ENCODE measurements at places on chromosomes 2 and 18.

GRCh38 chr2:233163486-233164103 lies 87.9 kb upstream of the ATG16L1 start:
- no peak for DNase-seq

GRCh38 chr18:51915176-51915575 lies 424.8 kb upstream of the DCC start:
- DNase-seq = no peak

- no peak for DNase-seq
These were observed 31.3 kb downstream of the SPEG start for GRCh38 chr2:219465659-219466561.

DNA sequence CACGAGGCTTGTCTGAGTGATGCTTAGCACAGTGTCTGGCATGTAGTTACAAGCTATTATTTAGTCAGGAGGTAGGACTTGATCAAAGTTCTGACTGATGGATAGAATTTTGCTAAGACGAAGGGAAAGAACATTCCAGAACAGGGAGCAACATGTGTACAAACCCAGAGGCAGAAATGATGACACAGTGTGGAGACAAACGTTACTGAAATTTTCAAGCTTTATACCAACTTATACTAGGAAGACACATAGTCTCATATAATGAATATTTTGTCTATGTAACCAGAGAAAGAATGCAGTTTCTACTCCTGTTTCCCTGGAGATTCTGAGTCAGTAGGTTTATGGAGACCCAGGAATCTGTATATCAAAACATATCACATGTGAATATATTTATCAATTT lies 123.4 kb downstream of the FAM124B start:
- DNase-seq = no peak

GRCh38 chr18:11955239-11956029 lies 25.9 kb upstream of the IMPA2 start:
- DNase-seq = no peak

GRCh38 chr2:195898505-195899191 lies 170.0 kb downstream of the DNAH7 start:
- DNase-seq = no peak

- DNase-seq = no peak
These were observed 18.3 kb upstream of the SMAD4 start for GRCh38 chr18:51011709-51012108.

DNA sequence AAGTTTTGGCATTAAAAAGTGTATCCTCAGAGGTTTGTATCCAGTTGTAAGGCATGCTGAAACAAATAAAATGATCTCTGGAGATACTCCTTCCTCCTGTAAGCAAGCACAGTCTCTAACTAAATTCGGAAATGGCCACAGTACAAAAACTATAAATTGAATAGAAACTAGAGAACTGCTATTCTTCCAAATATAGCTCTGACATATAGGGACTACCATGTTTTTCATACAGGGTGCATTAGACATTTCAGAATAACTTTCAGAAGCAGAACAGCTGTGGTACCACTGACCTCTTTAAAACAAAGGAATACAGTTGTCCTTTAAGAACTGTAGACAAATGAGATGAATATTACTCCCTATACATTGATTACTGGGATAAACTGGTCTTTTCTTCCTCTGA lies 568.5 kb downstream of the ARHGAP15 start:
- DNase-seq = no peak

DNA sequence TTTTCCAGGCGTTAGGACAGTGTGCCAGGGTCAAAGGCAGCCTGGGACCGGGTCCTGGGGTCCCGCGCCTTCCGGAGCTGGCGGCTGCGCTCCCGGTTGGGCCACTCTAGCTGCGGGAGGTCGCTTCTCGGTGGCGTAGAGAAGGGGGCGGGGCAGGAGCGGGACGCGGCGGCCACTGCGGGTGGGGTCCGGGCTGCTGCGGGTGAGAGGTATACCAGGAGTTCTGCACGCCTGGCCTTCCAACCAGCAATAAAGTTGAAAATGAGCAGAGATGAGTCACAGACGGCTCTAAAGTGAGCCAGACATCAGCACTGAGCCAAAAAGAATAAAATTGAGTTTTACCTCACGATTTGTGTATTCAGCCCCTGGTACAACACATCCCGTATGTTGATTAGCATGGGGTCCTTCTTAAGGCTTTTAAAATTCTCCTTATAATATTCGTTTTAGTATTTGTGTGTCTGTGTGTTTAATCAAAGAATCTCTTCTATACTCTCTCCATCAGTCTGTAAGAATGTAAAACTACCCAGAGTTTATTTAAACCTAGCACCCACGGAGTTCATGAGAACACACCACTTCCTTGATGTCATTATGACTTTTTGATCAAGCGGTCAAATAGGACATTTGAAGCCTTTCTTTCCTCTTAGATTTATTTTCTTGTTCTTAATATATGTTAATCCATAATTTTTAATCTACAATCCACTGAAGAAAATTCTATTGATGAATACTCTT lies at the start of gene C1GALT1C1L:
Gene C1GALT1C1L, minus strand, starts transcription at position 108 of the 729 bp plus-strand sequence. Its CDS starts 107 bp downstream, at position 1.
- no peak for DNase-seq

GRCh38 chr2:153417077-153417476 lies 61.5 kb downstream of the RPRM start:
- no peak for DNase-seq

DNA sequence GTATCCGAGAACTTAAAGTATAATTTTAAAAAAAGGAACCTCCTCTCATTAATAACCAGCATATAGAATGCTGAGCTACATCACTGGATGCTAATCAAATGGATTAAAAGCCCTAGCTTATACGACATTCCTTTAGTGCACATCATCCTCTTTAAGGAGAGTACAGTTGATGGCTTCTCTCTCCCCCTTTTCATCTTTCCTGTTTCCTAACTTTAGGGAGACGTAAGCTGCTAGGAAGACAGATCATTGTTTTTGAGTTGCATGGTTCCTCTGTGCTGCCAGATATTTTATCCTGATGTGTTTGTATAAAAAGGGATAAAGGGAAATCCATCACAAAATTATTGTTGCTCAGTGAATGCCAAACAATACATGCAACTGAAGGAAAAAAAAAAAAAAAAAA lies 94.2 kb downstream of the SLC8A1 start:
- no peak for DNase-seq

GRCh38 chr2:128832946-128833663 lies 514.4 kb upstream of the HS6ST1 start:
- DNase-seq = no peak

DNA sequence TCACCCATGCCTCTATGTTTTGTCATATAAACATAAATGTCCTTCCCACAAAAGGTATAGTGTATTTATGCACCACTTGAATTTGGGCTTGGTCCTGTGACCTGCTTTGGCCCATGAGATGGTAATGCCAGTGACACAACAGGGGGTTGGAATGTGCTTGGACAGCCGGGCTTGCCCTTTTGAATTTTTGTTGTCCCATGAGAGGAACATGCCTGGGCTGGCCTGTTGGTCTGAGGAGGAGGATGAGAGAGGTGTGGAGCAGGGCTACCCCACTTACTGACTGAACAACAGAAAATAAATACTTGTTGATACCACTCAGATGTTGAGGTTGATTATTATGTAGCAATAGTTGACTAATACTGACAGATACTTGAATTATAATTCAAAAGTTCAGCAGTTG lies 63.2 kb upstream of the TCF4 start:
- no peak for DNase-seq

DNA sequence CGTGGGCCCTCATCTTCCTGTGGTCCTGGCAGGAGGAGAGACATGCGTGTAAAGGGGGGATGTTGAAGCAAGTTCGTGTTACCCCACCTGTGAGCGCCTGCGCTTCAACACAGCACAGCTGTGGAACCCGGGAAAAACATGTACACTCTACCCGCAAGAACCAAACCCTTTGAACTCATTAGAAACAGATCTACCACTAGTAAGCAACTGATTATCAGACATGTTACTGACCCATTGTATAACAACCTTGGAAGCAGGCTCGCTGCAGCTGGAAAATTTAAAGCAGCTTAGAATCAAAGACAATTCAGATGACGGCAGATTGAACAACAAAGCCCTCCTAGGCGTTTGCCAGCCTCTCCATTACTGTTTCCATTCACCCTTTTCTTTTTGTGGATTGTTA lies 771.7 kb upstream of the SALL3 start:
- no peak for DNase-seq

GRCh38 chr18:23484561-23485182 lies 18.6 kb upstream of the RMC1 start:
- no peak for DNase-seq

DNA sequence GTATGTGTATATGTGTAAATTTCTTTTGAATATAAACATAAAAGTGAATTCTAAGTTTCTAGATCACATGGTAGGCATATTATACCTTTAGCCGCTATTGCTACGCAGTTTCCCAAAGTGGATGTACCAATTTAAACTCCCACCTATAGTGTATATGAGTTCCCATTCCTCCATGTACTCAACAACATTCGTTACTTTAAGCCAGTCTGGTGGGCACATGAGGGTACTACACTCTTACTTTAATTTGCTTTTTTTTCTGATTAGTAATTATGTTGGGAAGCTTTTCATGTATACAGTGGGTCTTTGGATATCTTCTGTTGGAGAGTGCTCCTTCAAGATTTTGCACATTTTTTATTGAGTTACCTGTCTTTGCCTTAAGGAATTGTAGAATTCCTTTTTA lies 683.8 kb downstream of the ERBB4 start:
- no peak for DNase-seq

DNA sequence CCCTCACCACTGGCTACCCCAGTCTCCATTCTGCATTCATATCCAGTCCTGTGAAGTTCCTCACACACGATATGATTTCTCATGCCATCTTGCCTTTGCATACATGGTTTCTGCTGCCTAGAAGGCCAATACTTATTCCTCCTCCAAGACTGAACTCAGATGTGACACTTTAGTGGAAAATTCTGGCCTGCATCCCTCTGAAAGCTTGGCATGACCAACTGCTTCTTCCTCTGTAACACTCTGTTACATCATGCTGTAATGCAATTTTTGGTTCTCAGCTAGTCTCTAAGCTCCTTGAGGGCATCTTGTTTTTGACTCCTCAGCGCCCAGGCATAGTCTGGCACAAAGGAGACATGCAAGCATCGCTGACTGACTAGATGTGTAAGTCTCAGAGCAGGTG lies 12.6 kb downstream of the FAM161A start:
- DNase-seq = no peak

DNA sequence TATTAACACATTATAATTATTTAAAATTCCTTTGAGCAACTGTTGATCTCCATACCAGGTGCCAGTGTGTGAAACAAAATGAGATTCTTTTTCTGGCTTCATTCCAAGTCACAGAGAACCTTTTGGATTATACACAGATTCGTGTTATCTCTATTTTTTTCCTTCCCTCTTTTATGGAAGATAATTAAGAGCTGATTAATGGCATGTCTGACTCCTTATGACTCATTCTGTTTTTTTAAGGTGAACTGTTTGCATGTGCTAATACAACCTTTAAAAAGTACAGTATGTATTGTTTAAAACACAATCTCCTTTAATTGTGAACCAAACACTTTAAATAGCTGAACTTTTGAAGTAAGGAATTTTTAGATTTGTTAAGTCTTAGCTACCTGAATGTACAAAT lies 39.3 kb downstream of the PELI1 start:
- DNase-seq = no peak

DNA sequence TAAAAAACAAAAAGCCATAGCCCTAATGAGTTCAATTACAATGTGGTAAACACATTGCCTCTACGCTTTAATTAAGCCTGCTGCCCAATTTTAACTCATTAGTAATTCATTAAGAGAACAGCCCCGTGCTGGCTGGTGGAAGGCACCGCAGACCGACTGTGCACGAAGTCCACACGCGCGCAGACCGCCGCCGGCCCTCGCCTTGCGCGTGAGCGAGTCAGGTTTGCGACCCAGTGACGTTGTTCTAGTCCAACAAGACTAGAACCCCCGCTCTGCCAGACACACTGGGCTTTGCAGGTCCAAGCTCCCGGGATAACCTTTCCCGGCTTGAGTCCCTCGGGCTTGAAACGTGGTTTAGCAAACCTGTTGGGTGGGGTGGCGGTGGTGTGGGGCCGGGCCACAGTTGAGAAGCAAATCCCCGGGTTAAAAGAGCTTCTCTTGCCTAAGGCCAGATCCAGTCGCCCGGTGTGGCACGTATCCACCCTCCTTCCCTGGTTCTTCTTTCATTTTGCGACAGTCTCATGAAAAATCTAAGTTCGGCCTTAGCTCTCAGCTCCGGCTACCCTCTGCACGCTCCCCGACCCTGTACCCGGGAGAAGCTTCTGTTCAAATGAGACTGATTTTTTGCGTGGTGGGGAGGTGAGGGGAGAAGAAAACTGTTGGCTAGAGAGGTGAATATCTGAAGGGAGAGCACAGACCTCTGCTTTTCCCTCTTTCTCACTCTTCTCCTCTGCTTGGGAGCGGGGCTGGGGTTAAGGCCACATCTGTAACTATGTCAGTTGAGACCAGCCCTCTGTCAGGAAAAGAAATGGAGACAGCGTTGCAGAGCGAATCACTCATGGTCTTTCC lies 11.1 kb upstream of the SKOR2 start:
- no peak for DNase-seq

DNA sequence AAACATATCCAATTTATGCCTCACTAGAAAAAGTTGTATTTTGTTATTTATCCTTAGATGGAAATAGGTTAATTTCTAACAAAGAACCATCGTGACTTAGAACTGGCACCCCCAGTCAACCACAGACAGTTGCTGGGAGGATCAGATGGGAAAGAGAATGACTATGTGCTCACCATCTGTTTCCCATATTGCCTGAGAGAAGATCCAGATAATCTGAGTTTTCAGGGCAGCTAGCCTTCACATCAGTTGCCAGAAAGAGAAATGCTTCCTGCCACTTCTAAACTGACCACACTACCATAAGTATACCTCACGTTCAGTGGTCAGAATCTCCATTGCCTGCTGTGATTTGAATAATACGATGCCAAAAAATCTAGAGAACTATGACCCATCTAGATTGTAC lies 28.4 kb upstream of the NEB start:
- DNase-seq = no peak

DNA sequence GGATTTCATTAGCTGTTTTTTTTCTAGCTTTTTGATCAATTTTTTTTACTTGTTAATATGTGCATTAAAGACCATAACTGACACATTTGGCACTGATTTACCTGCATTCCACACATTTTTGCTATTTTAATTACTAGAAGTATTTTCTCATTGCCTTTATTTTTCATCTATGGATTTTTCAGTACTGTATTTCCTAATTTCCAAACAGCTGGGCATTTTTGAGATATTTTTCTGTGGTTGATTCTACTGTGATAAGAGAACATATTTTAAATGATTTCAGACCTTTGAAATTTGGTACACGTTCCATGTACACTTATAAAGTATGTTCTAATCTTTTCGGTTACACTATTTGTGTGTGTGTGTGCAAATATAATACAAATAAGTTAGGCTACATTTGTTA lies 135.3 kb downstream of the PARD3B start:
- no peak for DNase-seq

GRCh38 chr2:98058191-98058975 lies 28.6 kb upstream of the VWA3B start:
- DNase-seq = no peak

Measured in spleen (tissue), 13 donors.